ENCODE measurements at places on chromosomes 6 and 20.

- DNase-seq: no peak
Measured at GRCh38 chr6:15417811-15418210, 171.9 kb downstream of the JARID2 start.

DNA sequence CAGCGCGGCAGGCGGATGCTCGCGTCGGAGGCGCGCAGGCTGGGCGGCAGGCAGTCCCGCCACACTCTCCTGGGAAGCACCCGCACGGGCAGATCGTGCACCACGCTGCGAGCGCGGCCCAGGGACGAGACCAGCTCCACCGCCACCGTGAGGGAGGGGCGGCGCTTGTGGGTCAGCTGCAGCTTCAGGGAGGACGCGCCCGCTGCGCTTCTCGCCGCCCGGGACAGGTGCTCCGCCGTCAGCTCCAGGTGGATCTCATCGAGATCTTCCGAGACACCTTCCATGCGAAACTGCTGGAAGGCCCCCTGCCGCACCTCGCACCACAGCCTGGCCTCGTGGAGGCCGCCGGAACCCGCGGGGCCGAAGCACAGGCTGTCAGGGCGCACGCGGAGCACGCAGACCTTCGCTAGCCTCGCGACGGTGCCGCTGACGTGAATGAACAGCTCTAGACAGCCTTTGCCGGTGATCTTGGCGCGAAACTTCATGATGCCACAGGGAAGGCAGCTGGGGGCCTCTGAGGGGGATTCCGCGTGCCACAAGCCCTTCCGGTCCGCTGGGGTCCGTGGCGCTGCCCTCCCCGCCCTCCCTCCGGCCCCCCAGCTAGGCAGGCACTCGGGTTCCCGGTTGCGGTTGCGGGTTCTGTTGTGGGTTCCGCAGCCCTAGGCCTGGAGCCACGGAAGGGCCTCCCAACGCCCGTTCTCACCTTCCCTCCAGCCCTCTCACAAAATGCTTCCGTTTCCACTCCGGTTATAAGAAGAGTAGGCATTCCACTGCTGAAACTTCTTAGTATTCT lies at the start of gene HUS1B:
TSS of gene HUS1B (minus strand) at position 641 of the 793 bp plus-strand sequence. CDS start at position 485, 156 bp downstream.
- DNase-seq: no peak

- no peak for DNase-seq
Measured at GRCh38 chr6:37038292-37039198, 33.1 kb downstream of the FGD2 start.

DNA sequence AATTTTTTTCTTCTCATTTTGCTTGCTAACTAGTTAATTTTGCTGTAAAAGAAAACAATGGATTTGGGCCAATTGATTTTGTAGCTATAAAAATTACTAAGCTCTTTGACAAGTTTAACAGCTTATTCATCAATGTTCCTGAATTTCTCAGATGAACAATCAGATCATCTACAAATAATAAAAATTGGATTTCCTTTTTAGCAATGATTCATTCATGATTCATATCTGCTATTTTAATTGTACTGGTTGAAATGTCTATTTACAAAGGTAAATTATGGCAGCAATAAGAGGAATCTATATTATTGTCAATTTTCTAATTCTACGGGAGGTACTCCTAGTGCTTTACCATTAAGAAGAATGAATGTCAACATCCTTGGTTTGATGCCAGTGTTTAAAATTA lies 178.8 kb upstream of the BTBD3 start:
- no peak for DNase-seq

- no peak for DNase-seq
Measured at GRCh38 chr6:64520050-64520449, 884.4 kb downstream of the PHF3 start.

DNA sequence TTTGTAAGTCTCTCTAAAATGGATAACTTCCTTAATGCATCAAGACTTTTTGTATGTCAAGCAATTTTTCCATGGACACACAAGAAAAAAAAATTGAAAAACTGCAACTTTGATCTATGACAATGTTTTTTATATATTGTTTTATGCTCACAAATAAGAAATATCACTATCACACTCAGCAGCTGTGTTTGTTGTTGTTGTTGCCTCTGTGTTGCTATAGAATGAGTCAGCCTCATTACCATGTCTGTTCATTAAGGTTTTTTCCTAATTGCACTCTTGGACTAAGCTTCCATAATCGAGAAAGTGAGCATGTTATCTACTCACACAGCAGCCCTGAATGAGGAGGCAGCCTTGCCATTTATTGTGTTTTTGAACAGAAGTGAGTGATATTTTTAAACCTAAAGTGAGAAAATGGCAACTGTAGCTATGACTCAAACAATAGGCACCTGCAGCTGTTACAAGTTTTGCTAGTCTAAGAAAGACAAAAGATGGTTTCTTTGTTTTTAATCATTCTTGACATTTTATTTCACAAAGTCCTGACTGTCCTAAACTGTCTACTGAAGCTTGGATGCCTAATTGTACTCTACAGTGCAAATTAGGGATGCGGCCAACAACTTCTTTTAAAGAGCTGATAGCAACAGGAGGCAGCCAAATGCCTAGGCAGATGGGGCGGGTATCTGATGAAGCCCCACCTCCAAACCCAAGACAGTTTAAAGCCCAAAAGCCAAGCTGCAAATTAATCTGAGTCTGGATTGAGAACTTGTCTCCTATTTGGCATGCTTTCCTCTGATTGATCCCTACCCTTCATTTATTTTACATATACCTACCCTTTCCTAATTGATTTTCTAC lies 77.9 kb upstream of the DOK5 start:
- no peak for DNase-seq

DNA sequence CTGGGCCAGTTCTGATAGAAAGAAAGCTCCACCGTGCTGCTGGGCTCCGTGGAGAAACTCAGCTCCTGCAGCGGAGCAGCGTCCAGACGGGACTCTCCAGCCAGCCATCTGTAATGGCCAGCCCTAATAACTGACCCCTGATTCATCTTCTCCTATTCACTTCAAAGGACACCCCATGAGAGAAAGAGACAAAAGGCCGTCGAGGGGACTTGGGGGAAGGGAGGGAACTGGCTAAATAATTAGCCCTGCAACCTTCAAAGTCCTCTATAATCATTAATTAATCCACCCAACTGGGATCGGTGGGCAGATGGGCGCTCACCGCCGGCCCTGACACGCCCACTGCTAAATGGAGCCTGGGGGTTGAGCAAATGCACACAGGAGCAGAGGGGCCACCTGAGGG lies 512.4 kb downstream of the CD83 start:
- DNase-seq: no peak

DNA sequence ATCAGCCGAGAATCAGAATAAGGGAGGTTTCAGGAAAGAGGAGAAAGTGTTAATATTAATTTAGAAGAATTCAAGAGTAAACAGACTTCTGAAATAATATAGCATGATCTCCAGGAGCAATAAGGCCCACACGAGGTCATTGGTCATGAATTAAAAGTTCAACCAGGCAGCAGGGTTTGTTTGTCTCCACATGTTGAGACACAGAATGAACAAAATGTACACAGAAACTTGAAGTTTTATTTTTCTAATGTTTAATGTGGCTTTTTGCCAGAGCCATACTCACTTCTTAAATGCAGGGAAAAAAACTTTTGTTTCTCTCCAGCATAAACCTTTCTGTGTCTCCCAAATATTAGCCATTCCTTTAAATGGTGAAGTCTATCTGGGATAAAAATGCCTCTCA lies 504.5 kb downstream of the HDGFL1 start:
- no peak for DNase-seq

GRCh38 chr20:24007073-24007595 lies 18.6 kb upstream of the GGTLC1 start:
- no peak for DNase-seq

- DNase-seq: no peak
Measured at GRCh38 chr6:151425561-151425960, 26.4 kb downstream of the RMND1 start.

DNA sequence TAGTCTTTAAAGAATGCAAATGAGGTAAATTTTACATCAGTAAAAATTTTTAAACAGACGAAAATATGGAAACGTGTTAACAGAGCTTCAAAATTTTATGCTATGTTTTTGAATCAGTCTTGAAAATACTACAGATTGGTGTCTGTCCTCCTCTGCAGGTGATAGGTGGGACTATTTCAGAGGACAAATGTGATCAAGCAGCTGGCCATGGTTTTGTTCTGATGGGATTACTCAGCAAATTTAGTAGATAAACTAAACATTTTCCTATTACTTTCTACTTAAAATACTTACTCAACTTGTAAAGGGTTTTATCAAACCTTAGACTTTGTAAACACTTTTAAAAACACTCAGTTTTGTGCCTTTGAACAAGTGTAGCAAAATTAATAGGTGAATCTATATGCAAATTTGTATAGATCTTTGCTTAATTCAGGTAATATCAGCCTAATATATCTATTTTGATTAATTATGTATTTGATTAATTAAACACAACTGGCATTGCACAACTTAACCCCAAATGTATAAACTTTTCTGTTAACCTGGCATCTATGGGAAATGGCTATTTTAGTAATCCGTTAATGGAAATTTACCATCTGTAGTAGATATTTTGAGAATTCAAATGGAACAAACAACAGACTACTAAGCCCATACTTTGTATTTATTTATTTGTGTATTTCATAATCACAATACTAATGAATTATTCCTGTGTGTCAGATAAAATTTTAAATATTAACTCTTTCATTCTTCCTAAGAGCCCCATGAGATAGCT lies 22.5 kb downstream of the ADGRB3 start:
- DNase-seq: no peak

- DNase-seq: no peak
Measured at GRCh38 chr20:62668441-62669027, 26.2 kb downstream of the SLCO4A1 start.

DNA sequence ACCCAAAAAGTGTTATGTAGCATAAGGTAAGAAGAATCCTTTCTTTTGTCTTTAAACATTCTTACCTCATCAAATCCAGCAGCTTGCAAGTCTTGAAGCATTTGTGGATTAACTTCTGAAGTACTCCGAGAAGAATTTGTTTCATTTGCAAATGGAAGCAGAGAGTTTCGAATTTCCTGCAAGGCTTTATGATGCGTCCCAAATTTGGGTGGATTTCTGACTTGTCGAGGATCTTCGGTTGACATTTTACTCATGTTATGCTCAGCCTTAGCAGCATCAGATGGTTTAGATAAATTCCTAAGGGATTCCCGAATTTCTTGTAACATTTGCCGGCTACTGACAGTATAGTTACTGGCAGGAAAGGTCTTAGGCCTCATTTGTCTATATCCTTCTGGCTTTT lies 16.2 kb downstream of the LATS1 start:
- DNase-seq: no peak

- DNase-seq: no peak
Measured at GRCh38 chr6:3423439-3424184, 33.2 kb downstream of the SLC22A23 start.

DNA sequence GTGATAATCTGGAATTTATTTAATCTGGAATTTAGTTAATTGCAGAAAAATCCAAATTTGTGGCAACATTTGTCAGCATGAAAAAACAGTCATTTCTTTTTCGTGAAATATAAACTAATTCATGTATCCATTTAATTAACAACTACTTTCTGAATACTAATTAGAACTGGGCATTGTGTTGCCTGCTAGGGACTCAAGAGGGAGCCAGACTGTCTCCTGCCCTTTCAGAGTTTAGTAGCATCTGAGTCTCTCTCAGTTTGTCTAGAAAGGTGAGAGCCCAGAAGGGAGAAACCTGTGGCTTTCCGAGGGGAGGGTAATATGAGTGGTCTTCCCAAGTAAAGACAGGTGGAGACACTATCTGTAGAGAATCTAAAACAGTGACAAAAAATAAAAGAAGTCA lies 210.9 kb upstream of the HDDC2 start:
- no peak for DNase-seq

GRCh38 chr6:166966268-166966667 lies 9.9 kb upstream of the RNASET2 start:
- no peak for DNase-seq

DNA sequence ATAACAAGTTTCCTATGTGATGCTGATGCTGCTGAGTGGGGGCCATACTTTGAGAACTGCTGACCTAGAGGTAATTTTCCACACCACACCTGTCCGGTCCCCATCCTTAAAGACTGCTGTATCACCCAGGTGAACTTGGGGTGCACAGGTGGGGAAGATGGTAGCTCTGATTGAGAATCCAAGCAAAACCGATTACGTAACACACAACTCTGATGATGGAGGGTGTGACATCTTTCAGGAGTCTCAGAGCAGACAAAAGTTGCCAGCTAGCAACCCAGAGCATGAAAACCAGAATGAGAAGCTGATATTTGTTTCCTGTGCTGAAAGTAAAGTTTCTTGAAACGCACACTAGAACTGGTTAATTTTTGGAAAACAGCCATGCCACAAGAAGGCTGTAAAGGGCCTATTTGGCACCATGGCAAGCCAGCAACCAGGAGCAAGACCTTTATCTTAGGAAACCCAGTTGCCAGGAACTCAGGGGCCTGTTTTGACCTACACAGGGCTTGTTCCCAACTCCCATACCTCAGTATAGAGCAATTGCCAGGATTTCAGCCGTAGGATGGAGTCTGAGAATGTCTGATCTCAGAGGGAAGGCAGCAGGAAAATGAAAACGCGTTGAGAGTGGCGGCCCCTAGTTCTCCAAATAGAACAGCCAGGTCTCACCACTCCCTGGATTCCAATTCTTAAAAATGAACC lies 21.6 kb upstream of the TBC1D7 start:
- DNase-seq: no peak

All from GDM1 (cell line).